ENCODE measurements at places on chromosomes 3 and 15. TPM values are rescaled to one million over a fixed set of nuclear protein-coding genes. Genes with fewer than 3 reads are reported as not detected.

Gene TMCO5A
- total RNA-seq = not detected

Gene SLC9C1
- total RNA-seq = not detected

Gene SH3GL3
- 0.85 TPM for total RNA-seq

Gene SAMMSON
- total RNA-seq = not detected

Gene PP2D1
- not detected for total RNA-seq

Gene MELTF
- 59.5 TPM for total RNA-seq

Gene SNX22
- total RNA-seq = 0.81 TPM

Gene LRRK1
- 19.9 TPM for total RNA-seq

Gene MRPL47
- 44.4 TPM for total RNA-seq

Gene GOLGA6B
- total RNA-seq = not detected

Gene PEAK1
- 7.2 TPM for total RNA-seq

Gene RHOV
- total RNA-seq = 4.2 TPM

Gene FRMD4B
- 1.4 TPM for total RNA-seq

Gene PYGO1
- 7.6 TPM for total RNA-seq

Gene IGDCC3
- 0.12 TPM for total RNA-seq

Gene NLGN1
- total RNA-seq = not detected

Measured in A549 treated with Mapracorat at 1 μM for 4 hours (cell line).